Tibial nerve (tissue), 4 donors: ENCODE measurements at places on chromosomes 6 and 20. TPM values are rescaled to one million over a fixed set of nuclear protein-coding genes. Genes with fewer than 3 reads are reported as not detected.

The COL21A1 gene
- total RNA-seq: 21.6 TPM

The HCRTR2 gene
- total RNA-seq: not detected

The SCAF8 gene
- 48.1 TPM for total RNA-seq

The CAGE1 gene
- not detected for total RNA-seq

The STK35 gene
- total RNA-seq: 24.1 TPM

The CCM2L gene
- 13.3 TPM for total RNA-seq

The TMEM170B gene
- 7.9 TPM for total RNA-seq

The JARID2 gene
- 10.5 TPM for total RNA-seq

The TNF gene
- not detected for total RNA-seq

The SLC4A11 gene
- not detected for total RNA-seq

The CSNK2B gene
- total RNA-seq: 207 TPM

The TINAG gene
- total RNA-seq: 0.22 TPM

The PACRG gene
- total RNA-seq: 10.4 TPM

The ABHD16B gene
- not detected for total RNA-seq

The LRFN2 gene
- total RNA-seq: not detected

The GINS1 gene
- 0.60 TPM for total RNA-seq

The HMGA1 gene
- 8.1 TPM for total RNA-seq

The NOL7 gene
- total RNA-seq: 142 TPM
